ENCODE measurements at places on chromosomes 16 and 17. TPM values are rescaled to one million over a fixed set of nuclear protein-coding genes. Genes with fewer than 3 reads are reported as not detected.

DNA sequence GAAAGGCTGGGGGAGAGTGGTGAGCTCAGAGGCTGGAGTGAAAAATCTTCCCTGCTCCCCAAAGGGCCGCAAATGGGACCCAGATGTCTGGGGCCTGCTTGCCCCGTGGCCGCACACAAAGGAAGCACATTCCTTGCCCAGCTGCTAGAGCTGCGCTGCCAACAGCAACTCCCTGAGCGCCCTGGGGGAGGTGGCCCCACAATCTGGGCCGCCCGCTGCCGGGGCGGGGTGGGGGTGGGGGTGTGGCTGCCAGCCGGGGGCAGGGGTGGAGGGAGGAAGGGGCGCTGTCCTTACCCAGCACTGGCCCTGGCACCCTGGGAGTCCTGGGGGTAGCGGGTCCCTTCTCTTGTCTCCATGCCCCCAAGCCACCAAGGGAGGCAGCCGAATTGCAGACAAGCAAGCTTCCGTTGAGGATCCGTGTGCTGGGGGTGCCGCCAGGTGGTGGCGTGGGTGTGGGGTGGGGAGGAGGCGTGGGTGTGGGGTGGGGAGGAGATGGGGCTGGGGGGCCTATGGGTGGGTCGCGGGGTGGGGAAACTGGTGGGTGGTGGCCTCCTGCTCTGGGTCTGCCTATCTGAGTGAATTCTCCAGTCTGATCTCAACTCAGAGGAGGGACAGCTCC, 48.4 kb upstream of the PABPN1L start:
- DNase-seq: no peak

WNT3 gene
- total RNA-seq: 4.0 TPM

DNA sequence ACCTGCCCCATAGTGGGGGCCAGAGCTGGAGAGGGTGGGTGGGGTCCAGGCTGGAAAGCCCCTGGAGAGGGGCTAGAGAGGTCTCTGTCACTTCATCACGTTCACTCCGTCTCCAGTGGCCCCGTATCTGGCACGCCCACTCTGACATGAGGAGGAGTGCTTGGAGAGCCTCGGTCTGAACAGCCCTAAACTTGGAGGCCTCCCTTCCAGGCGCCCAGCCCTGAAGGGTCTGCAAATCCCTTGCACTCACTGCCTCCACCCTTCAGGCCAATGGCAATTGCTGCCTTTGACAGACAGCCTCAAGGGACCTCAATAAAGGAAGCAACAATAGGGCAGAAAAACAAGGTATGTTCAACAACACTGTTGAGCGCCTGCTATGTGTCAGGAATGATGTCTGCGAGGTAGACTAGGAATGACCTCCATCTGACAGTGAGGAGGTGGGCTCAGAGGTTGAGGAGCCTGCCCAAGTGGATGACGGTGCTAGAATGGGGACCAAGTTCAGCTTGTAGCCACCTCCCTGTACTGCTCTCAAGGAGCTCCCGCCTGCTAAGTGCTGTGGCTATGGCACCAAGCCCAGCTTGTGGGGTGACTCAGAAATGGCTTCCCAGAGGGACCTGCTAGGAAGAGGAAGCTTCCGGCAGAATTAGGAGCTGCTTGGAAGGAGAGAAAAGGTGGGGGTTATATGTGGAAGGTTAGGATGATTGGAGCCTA, 2.9 kb upstream of the EPX start:
- peak; percentile 42 for DNase-seq

CES5A gene
- not detected for total RNA-seq

- DNase-seq: no peak
These were observed 179.2 kb downstream of the PARN start for GRCh38 chr16:14450846-14451245.

DNA sequence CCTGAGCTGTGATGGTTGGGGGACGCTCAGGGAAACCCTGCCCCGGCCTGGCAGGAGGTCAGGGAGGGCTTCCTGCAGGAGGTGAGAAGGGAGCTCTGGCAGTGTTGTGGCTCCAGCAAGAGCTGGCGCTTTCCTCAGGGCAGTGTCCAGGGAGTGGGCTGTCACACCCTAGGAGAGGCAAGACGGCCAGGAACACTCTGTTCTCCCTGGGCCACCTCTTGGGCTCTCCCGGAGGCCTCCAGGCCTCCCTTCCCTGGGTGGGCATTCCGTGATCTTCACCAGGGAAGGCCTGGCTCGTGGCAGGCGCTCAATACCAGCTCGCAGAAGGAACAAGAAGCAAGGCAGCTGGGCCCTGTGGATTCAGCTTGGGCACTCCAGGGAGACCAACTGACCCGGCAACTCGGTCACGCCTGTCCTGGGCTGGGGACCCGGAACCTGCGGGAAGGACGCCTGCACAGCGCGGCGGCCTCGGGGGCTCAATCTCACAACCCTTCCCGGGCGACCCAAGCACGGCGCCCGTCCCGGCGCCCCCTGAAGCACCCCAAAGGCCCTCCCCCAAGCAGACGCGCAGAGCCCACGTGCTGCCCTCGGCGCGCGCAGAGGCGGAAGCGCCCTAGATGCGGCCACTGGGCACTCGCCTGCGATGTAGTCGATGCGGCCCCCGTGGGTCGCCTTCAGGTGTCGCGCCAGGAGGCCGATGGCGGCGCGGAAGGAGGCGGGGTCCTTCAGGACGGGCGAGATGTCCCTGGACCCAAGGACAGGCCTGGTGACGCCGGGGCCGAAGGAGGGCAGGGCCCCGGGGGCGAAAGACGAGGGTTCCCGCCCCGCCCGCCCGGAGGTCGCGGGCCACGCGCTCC, 588 bp downstream of the APRT start:
- DNase-seq: peak; percentile 82

DNA sequence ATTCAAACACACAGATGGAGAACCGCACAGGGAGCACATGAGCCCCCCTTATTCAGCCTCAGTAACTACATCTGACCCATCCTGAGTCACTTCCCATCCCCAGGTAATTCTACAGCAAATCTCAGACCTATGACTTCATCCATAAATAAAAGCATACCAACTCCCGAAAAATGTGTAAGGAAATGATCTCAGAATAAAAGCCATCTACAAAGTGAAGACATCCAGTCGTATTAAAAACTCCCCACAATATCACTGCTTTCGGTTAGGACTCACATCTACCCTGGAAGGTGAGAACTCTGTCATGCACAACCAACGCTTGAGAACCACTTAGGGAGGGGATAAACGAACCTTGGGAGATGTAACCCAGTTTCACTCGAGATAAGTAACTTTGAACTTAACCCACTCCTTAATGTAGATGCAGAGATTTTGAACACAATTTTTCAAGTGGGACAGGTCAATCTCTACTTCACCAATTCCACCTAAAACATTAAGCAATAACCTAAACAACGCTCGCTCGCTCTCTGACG, 1.3 kb downstream of the USP36 start:
- DNase-seq: peak; percentile 28
